ENCODE measurements at places on chromosomes 12 and 14.

GRCh38 chr14:100332071-100332639 lies 9.0 kb downstream of the SLC25A47 start:
- no peak for DNase-seq

DNA sequence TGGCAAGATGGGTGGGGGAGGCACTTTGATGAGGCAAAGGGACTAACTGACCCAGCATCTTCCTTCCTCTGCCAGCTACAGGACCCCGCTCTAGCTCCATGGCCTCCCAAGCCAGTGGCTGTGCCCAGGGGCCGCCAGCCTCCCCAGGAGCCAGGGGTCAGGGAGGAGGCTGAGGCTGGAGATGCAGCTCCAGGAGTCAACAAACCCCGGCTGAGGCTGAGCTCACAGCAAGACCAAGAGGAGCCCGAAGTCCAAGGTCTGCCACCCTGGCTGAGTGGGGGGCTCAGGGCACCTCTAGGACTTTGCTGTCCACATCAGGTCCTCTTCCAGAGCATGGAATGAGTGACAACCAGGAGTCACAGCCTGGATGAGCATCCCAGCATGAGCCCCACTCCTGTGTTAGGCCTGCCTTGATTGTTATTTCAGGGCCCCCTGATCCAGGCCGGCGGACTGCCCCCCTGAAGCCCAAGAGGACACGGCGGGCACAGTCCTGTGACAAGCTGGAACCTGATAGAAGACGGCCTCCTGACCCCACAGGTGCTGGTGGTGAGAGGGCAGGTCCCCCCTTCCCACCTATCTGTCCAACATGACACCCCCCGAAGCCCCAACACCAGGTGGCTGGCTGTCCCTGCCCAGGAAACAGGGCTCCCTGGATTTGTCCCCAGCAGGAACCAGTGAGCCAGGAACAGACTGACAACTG lies 2.5 kb upstream of the CPNE6 start:
- DNase-seq: no peak

- no peak for DNase-seq
Observed at GRCh38 chr12:30144777-30145683, 361.3 kb upstream of the TMTC1 start.

GRCh38 chr12:122021193-122021821 lies 377 bp upstream of the BCL7A start:
- no peak for DNase-seq

DNA sequence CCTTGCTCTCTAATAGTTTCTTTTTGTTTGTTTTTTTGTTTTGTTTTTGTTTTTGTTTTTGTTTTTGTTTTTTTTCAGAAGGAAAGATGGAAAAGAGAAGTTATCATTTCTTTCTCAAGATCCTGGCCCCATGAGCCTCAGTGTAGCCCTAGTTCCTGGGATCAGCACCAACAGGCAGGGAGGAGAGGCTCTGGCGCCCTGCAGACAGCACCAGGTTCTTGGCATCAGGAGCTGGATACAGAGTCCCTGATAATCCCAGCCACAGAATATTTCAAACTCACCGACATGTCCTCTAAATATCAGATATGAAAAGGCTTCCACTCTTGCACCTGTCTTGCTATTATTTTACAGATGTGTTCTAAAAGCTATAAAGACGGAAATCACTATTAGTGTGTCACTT lies 52.7 kb downstream of the FOXN3 start:
- no peak for DNase-seq

DNA sequence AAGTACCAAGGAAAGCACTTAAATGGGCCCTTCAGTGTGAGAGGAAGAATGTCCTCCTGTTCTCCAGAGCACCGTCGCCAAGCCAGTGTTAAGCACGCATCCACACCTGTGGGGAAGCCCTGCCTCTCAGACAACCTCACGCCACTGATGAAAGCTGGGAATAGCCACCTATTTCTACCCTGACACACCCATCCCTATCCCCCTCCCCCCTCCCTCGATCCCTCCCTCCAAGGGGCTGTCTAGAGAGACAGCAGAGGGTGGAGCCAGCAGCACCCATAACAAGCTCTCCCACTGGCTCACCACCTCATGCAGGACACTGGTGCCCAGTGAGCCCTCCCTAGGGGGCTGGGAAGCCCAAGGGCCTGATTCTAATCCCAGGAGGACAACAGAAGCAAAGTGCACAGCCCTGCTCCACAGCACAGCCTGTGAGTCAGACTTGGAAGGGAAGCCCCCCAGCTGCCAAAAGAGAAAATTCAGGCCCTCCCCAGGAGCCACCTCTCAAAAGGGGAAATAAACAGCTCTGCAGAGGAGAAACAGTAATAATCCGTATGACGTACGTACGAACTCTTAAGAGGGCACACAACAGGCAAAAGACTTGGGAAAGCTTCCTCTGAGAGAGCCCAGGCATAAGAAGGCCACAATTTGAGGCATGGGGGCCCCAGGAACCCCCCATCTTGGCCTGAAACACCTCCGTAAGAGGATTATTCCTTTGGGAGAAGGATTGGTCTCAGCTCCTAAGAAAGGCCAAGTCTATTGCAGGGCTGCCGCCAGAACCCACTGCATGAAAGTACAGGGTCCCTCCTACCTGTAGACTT lies 7.8 kb downstream of the PITPNM2 start:
- DNase-seq: no peak

DNA sequence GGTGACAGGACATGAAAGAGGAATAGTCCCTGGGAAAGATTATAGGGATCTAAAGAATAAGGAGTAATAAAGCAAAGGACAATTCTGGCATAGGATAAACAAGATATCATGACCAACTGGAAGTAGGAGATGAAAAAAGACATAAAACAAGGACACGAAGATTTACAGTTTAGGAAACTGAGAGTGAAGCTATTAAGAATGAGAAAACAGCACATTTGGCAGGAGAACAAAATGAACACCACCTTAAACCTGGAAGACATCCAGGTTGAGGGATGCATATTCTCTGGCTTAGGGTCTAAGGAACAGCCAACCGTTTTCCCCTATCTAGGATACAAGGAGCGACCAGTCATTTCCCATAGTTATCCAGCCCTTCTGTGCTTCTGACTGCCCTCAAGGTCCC lies 1.9 kb downstream of the TRIP11 start:
- DNase-seq: no peak

GRCh38 chr14:69886453-69887242 lies 7.4 kb downstream of the SMOC1 start:
- DNase-seq: no peak

- no peak for DNase-seq
Observed at GRCh38 chr12:108666401-108666881, 32.7 kb upstream of the SELPLG start.

DNA sequence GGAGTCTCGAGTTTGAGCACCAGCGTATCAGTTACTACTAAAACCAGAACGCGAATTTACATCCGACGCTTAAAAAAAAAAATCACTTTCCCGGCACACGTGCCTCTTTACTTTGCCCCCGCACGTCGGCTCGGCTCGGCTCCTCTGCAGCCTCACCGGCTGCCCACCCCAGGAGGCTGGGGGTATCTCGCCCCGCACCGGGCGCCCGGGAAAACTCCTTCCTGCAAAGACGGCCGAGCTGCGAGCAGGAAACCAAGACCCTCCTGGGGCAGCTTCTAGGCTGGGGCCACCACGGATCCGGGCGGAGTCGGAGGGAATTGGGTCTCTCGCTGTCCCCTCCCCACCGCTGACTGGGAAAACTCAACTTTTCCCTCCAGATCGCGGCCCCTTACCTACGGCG lies 610 bp downstream of the VSIG10 start:
- DNase-seq: no peak

- no peak for DNase-seq
Observed at GRCh38 chr12:20393707-20394106, 25.4 kb downstream of the PDE3A start.

Measured in CD4-positive, CD25-positive, alpha-beta regulatory T cell (primary cell).